ENCODE measurements at places on chromosomes 1 and 21.
A peak's percentile ranks its signal among the peaks of the same experiment; 100 is the strongest.

- H3K4me1 ChIP-seq: no peaks in the 10 kb centered on the region
- H3K27me3 ChIP-seq: no peaks in the 10 kb centered on the region
- H3K36me3 ChIP-seq: no peaks in the 10 kb centered on the region
- H3K4me3 ChIP-seq: no peak overlapping the region
These were observed 39.3 kb downstream of the HLCS start for GRCh38 chr21:36926989-36927718.

DNA sequence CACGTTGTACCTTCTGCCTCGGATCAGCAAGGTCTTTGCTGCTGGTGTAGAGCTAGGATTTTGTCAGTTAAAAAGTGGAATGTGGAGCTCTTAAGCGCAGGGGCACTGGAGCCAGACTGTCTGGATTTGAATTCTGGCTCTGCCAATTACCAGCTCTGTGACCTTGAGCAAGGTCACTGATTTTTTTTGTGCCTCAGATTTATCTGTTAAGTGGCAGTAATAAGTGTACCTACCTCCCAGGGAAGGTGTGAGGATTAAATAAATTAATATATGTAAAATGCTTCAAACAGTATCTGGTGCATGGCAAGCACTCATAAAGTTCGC lies 40.3 kb downstream of the UBE2U start:
- no peak for DNase-seq
- H3K4me3 ChIP-seq: no peak overlapping the region
- H3K27ac ChIP-seq: no peak overlapping the region
- no peaks in the 10 kb centered on the region for H3K36me3 ChIP-seq
- H3K4me1 ChIP-seq: no peaks in the 10 kb centered on the region

GRCh38 chr1:89633248-89633799 lies 404 bp downstream of the LRRC8C start:
- H3K27me3 ChIP-seq: no peaks in the 10 kb centered on the region
- peaks cover 12% of the 10 kb centered on the region for H3K4me1 ChIP-seq
- H3K4me3 ChIP-seq: peak overlapping the region; percentile 88

GRCh38 chr1:77170687-77171086 lies 48.5 kb downstream of the PIGK start:
- H3K27ac ChIP-seq: no peak overlapping the region
- no peaks in the 10 kb centered on the region for H3K4me1 ChIP-seq
- no peak for DNase-seq
- H3K27me3 ChIP-seq: no peaks in the 10 kb centered on the region

GRCh38 chr1:155186067-155186793 lies 12.6 kb downstream of the TRIM46 start:
- no peaks in the 10 kb centered on the region for H3K36me3 ChIP-seq
- peaks cover 21% of the 10 kb centered on the region for H3K4me1 ChIP-seq
- peak overlapping the region; percentile 72 for H3K27ac ChIP-seq

DNA sequence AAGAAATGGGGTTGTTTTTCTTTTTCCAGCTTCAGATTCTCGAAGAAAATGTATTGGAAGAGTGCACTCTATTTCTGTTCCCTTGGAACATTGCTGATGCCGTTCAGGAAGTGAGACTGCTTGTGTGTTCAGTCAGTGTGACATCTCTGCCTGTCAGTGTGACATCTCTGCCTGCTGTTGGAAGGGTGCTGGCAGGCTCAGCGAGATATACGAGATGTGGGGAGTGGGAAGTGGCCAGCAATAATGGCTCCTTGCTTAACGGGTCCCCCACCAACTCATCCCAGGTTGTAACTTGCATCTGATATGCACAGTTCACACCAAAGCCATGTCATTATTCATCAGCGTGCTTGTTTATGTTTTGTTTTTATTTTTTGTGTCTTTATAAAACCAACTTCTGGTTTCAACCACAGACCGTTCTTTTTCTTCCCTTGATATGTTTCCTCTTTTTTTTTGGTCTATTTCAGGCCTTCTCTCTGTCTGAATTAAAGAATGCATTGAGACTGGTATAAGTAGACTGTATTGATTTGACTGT lies 145.4 kb downstream of the GALNT2 start:
- H3K4me1 ChIP-seq: peaks cover 52% of the 10 kb centered on the region
- H3K4me3 ChIP-seq: peak overlapping the region; percentile 24
- H3K36me3 ChIP-seq: no peaks in the 10 kb centered on the region
- peak overlapping the region; percentile 68 for H3K27ac ChIP-seq
- peak; percentile 53 for DNase-seq

GRCh38 chr1:149888999-149889289 lies 10.4 kb upstream of the BOLA1 start:
- peak overlapping the region; percentile 83 for H3K27ac ChIP-seq
- no peaks in the 10 kb centered on the region for H3K4me1 ChIP-seq
- H3K36me3 ChIP-seq: no peaks in the 10 kb centered on the region
- DNase-seq: no peak

- peaks cover 2% of the 10 kb centered on the region for H3K27me3 ChIP-seq
- DNase-seq: no peak
- no peak overlapping the region for H3K4me3 ChIP-seq
- H3K27ac ChIP-seq: no peak overlapping the region
These were observed 3.3 kb upstream of the F3 start for GRCh38 chr1:94544706-94545490.

DNA sequence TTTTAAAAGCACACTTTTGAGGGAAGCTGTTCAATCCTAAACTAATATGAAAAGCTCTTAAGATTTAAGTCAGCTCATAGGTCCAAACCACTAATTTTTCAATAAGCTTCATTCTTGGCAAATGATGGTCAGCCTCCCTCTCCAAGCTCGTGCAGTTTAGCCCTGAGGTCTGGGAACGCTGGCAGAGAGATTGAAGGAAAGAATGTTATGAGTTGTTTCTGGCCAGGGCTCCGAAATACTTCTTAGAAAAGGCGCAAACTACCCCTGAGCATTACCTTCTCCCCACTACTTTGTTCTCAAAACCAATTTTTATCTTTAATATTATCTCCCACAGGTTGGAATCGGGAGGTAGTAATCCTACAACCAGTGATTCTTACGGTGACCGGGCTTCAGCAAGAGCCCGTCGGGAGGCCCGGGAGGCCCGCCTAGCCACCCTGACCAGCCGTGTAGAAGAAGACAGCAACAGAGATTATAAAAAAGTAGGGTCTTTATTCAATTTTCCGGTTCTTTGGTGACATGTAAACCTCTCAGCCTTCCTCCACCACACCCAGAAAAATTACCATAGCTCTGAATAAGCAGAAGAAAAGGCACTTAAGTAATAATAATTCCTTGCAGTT lies 147.7 kb downstream of the SYT2 start:
- H3K4me3 ChIP-seq: no peak overlapping the region
- H3K27ac ChIP-seq: no peak overlapping the region
- DNase-seq: no peak
- H3K4me1 ChIP-seq: peaks cover 33% of the 10 kb centered on the region
- no peaks in the 10 kb centered on the region for H3K27me3 ChIP-seq
- no peaks in the 10 kb centered on the region for H3K36me3 ChIP-seq

DNA sequence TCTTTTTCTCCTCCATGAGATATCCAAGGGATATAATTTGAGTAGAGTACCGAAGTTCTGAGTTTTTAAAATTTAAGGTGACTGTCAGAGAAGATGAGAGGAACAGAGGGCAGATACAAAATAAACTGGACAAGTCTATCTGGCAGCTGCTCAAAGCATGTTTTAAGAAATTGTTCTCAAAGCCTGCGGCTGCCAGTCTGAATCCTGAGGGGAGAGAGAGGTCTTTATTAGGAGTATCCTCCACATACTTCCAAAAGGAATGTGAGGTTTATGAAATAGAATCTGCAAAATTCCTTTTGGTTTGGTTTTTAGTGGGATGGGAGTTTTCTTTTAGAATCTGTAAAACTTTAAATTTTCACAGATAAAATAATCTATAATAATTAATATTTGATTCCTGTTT lies 41.3 kb downstream of the TTC13 start:
- H3K27ac ChIP-seq: no peak overlapping the region
- DNase-seq: no peak
- peaks cover 11% of the 10 kb centered on the region for H3K36me3 ChIP-seq
- no peaks in the 10 kb centered on the region for H3K4me1 ChIP-seq
- no peak overlapping the region for H3K4me3 ChIP-seq

DNA sequence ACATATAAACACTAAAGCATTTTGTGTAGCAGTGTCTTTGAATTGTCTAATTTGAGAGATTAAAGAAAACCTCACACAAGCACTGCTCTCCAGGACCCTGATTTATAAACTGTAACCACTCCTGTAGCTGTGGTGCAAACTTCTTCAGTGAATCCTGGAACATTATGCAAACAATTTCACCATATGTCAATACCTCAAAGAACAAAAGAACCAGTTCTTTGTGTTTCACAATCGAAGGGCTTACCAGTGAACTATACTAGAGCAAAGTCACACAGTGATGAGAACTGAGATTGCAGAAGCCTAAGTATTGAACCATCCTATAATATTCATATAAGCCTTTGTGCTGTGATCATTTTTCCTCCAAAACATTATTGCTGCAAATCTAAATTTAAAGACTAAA lies 21.5 kb downstream of the DPH5 start:
- H3K4me3 ChIP-seq: no peak overlapping the region
- H3K36me3 ChIP-seq: 0 out of 2 replicates have a peak, but pooled peaks cover 2% of the 10 kb centered on the region
- no peaks in the 10 kb centered on the region for H3K27me3 ChIP-seq
- no peak overlapping the region for H3K27ac ChIP-seq
- peaks cover 11% of the 10 kb centered on the region for H3K4me1 ChIP-seq

DNA sequence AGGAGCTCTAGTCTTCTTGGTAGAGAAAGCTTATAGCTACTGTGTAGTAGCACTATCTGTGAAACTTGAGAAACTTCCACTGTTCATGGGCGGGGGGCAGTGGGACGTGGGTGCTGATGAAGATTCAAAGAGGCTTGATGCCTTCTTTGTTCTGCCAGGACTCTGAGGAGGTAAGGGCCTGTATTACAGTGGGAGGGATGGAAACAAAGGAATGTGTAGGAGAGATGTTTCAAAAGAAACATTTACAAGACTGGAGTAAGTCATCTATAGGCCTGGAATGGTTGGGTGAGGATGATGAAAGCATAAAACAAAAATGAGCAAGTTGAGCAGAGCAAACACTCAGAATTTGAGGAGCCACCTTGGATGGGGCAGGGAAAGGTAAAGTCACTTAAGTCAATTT lies 89.4 kb downstream of the C1orf21 start:
- H3K4me3 ChIP-seq: no peak overlapping the region
- no peaks in the 10 kb centered on the region for H3K36me3 ChIP-seq
- H3K27ac ChIP-seq: no peak overlapping the region

- H3K27ac ChIP-seq: no peak overlapping the region
- H3K36me3 ChIP-seq: no peaks in the 10 kb centered on the region
- DNase-seq: no peak
These were observed 87.9 kb downstream of the ZZZ3 start for GRCh38 chr1:77594366-77595112.

GRCh38 chr1:112548547-112548946 lies 39.8 kb downstream of the WNT2B start:
- no peak overlapping the region for H3K27ac ChIP-seq
- no peaks in the 10 kb centered on the region for H3K36me3 ChIP-seq
- no peak overlapping the region for H3K4me3 ChIP-seq
- no peaks in the 10 kb centered on the region for H3K4me1 ChIP-seq

GRCh38 chr1:240709676-240710075 lies 97.7 kb upstream of the GREM2 start:
- no peak overlapping the region for H3K27ac ChIP-seq
- H3K4me1 ChIP-seq: no peaks in the 10 kb centered on the region
- H3K27me3 ChIP-seq: no peaks in the 10 kb centered on the region
- no peaks in the 10 kb centered on the region for H3K36me3 ChIP-seq
- H3K4me3 ChIP-seq: no peak overlapping the region

GRCh38 chr1:39905172-39905571 lies 3.5 kb upstream of the MYCL start:
- H3K36me3 ChIP-seq: no peaks in the 10 kb centered on the region
- H3K4me1 ChIP-seq: peaks cover 9% of the 10 kb centered on the region
- H3K27ac ChIP-seq: no peak overlapping the region
- no peak overlapping the region for H3K4me3 ChIP-seq
- peaks cover 7% of the 10 kb centered on the region for H3K27me3 ChIP-seq

DNA sequence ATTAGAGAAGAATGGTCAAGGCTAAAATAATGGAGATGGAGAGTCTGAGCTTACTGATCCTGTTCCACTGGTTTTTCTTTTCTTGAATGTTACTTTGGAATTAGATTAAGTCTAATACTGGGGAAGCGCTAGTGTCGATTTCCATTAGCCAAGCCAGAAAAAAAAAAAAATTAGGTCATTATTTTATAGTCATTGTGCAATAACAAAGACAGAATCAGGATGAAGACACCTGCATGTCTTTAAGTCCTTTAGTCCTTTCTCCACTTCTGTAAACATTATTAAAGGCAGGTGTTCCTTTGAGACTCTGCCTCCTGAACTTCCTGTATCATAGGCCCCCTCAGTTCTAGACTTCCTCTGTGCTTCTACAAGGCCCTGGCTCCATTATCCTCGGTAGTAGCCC lies 42.8 kb downstream of the MYSM1 start:
- DNase-seq: no peak
- H3K36me3 ChIP-seq: peaks cover 1% of the 10 kb centered on the region
- H3K27ac ChIP-seq: no peak overlapping the region
- no peaks in the 10 kb centered on the region for H3K4me1 ChIP-seq
- no peak overlapping the region for H3K4me3 ChIP-seq

DNA sequence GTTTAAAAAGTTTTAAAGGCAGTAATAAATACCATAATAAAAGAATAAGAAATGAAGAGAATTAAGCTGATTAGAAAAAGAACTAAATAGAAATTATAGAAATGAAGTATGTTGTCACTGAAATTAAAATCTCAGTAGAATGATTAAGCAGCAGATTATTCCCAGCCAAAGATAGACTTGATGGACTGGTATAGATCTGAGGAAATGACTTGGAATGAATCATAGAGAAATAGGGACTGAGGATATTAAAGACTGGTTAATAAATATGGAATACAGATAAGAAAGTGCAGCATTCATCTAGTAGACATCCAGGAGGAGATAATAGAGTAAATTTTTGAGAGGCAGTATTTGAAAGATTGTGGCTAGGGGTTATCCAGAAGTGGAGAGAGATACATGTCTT lies 28.7 kb downstream of the MARK1 start:
- H3K27ac ChIP-seq: no peak overlapping the region
- no peak for DNase-seq

- H3K36me3 ChIP-seq: no peaks in the 10 kb centered on the region
- no peak overlapping the region for H3K27ac ChIP-seq
- H3K27me3 ChIP-seq: no peaks in the 10 kb centered on the region
- no peak for DNase-seq
- no peak overlapping the region for H3K4me3 ChIP-seq
These were observed 1899.9 kb downstream of the NCAM2 start for GRCh38 chr21:22898051-22898665.

GRCh38 chr1:172646653-172647052 lies 12.2 kb upstream of the FASLG start:
- no peak overlapping the region for H3K27ac ChIP-seq
- H3K27me3 ChIP-seq: peaks cover 9% of the 10 kb centered on the region
- no peaks in the 10 kb centered on the region for H3K36me3 ChIP-seq
- peaks cover 13% of the 10 kb centered on the region for H3K4me1 ChIP-seq
- DNase-seq: no peak
- H3K4me3 ChIP-seq: no peak overlapping the region

DNA sequence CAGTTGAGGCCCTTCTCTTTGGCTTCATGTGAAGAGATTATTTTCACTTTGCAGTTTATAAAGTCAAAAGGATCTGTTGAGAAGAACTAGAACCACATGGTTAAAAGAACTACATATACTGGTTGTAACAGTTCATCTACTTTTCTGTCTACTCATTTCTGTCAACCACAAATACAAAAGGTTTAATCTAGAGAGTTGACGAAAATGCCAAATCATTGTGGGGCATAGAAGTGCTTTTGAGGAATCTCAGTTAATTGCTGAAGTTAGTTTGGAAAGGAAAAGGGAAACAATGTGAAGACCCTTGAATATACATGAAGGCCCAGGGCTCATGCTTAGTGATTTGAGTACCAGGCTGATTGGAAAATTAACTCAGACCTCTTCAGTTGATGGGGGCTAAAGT lies 415.7 kb upstream of the ZP4 start:
- no peaks in the 10 kb centered on the region for H3K36me3 ChIP-seq
- H3K27me3 ChIP-seq: no peaks in the 10 kb centered on the region
- DNase-seq: no peak
- no peak overlapping the region for H3K4me3 ChIP-seq
- H3K27ac ChIP-seq: no peak overlapping the region
